ENCODE measurements at places on chromosomes 2 and 18.

GRCh38 chr2:74690571-74690970 lies 36.5 kb downstream of the SEMA4F start:
- DNase-seq, result peak; percentile 54

DNA sequence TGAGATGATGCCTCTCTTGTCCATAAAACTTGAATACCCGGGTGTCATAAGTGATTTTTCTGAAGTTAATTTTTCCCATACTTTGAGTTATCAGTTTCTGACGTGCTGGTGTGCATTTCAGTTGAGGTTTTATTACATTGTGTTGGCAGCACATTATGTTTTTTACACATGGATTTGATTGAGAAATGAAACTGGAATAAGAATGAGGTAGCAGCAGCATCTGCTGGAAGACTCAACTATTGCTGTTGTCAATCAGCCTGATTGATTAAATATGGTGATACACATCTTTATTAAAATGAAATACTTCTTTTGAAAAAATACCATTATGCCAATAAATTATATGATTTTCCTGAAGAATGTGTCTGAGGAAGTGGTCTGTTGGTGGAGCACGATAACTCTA lies 60.5 kb downstream of the INSIG2 start:
- DNase-seq, result no peak

- no peak for DNase-seq
Measured at GRCh38 chr2:98240786-98241398, 105.4 kb upstream of the CNGA3 start.

GRCh38 chr2:51722311-51722710 lies 690.4 kb upstream of the NRXN1 start:
- no peak for DNase-seq

- no peak for DNase-seq
Measured at GRCh38 chr2:49042488-49042887, 111.8 kb downstream of the FSHR start.

- no peak for DNase-seq
Measured at GRCh38 chr2:108629417-108629816, 89.9 kb upstream of the RANBP2 start.

GRCh38 chr18:75220551-75221355 lies 10.2 kb downstream of the TSHZ1 start:
- DNase-seq, result no peak

- DNase-seq, result no peak
Measured at GRCh38 chr2:140747665-140748064, 1383.2 kb downstream of the LRP1B start.

DNA sequence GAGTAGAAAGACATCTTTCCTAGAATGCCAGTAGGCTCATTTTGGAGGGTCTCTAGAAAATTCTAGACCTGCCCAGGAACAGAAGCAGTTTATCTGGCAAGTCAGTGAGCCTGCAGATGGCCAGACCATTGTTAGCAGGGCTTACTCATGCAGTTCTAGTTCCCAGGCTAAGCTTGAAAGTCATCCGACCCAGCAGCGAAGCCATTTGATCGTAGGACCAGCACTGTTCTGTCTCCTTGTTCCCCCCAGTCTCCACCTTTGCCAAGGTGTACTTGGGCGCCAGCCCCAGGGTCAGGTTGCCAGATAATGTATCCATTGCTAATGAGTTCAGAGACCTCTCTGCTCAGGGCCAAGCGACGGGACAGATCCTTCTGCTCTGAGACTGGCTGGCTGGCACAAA lies 70.1 kb downstream of the EPAS1 start:
- DNase-seq, result no peak

GRCh38 chr18:48006415-48007175 lies 76.1 kb upstream of the SMAD2 start:
- DNase-seq, result no peak

GRCh38 chr2:156456616-156457015 lies 20.4 kb downstream of the GPD2 start:
- DNase-seq, result no peak

GRCh38 chr2:186882511-186883071 lies 33.6 kb upstream of the ZSWIM2 start:
- DNase-seq, result no peak

GRCh38 chr18:28768791-28769768 lies 592.1 kb upstream of the CDH2 start:
- no peak for DNase-seq

- peak; percentile 46 for DNase-seq
Measured at GRCh38 chr2:96763511-96764252, 3.0 kb downstream of the CNNM4 start.

DNA sequence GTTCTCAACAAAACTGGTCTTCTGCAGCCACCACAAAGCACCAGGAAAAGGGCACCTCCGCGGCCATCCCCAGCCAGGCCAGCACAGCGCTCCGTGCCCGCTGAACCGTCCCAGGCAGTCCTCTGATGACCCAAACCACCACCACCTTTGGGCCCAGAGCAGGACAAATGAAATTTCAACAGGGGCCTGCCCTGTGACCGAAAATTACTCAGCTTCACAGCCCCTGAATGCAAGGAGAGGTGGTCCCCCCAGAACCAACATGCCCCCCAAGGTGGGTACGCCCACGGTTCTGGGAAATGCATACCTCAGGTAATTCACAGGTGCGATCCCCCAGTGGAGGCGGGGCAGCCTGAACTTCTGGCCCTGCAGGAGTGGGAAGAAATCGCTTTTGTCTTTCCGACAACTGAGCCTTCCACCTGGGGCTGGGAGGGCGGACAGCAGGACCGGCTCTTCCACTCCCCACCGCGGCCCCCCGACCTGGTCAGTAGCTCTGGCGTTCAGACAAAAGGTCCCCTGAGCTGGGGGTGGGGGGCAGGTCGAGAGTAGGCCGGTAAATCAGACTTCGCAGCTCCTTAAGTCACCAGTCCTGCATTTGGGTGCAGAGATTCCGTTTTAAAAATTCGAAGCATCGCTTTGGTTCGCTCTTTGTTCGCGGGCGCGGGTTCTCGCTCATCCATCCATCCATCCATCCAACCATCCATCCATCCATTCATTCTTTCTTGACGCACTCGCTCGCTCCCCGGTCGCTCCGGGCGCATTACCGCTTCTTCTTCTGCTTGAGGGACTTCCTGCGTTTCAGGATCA lies 1.4 kb downstream of the ARL4C start:
- peak; percentile 42 for DNase-seq

GRCh38 chr2:179953359-179953758 lies 53.7 kb downstream of the CWC22 start:
- no peak for DNase-seq

DNA sequence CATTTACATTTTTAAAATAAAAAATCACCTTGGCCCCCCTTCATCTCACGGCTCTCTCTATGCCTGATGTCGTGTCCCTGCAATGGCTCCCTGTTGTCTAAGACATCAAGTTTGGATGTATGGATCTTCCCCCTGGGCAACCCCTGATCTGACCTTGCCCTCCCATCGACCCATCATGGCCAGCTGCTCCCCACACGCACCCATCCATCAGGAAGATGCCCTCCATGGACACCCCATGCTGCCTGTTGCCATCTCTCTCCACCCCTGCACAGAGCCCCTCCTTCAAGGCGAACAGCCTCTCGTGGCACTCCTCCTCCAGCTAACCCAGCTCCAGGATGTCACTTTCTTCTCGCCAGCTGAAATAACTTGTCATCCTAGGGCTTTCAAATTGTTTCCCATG lies 59.5 kb downstream of the DPYSL5 start:
- no peak for DNase-seq

DNA sequence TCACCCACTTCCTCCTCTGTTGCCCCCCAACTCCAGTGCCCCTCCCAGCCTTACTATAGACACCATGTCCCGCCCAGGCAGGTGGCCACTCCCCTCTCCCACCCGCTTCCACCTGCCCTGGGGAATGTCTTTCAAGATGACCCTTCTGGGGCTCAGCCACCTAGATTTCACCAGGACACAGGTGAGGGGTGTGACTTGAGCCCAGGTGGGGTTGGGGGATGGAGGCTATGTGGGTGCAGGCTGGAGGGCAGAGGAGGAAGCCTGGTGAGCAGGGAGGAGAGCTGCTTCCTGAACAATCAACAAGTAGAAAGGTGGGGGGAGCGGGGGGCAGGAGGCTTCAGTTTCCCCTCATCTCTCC lies 8.7 kb downstream of the ADRA2B start:
- no peak for DNase-seq

DNA sequence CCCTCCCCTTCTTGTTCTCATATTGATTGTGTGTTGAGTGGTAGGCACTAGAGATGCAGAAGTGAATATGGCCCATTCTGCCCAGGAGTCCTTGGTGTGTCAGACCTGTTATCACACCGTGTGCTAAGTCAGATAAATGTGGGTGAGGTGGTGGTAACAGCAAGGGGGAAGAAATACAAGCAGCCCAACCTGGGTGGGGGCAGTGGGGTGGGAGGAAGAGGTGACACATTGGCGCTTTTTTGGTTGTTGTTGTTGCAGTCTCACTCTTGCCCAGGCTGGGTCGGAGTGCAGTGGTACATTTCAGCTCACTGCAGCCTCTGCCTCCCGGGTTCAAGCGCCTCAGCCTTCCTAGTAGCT lies 12.8 kb downstream of the B3GNT2 start:
- DNase-seq, result no peak

DNA sequence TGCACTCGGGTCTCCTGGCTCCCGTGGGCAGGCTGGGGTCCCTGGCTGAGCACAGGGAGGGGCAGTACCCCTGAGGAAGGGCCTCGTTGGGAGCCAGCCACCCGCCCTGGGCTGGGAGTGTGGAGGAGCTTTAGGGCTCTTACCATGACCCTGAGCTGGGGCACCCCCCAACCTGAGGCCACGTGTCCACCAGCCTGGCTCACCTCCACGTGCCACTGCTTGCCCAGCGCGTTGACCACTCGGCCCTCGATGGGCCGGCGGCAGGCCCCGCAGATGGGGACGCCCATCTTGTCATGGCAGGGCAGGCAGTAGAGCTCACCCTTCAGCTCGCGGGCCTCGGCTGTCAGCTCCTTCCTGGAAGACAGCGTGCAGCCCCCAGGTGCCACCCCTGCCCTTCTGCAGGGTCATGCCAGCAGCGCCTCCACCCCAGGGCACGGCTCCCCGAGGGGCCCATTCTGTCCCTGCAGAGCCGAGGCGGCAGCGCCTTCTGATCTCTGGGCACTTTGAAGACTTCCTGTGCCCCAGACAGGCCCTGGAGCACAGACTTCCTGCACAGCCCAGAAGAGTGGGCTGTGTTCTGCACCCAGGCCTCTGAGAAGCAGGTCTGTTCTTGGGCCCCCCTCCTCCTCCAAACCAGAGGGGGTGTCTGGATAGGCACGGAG lies 4.0 kb upstream of the GPR17 start:
- no peak for DNase-seq

GRCh38 chr2:124161542-124161941 lies 136.5 kb downstream of the CNTNAP5 start:
- no peak for DNase-seq

GRCh38 chr2:49426996-49427395 lies 272.7 kb upstream of the FSHR start:
- DNase-seq, result no peak

DNA sequence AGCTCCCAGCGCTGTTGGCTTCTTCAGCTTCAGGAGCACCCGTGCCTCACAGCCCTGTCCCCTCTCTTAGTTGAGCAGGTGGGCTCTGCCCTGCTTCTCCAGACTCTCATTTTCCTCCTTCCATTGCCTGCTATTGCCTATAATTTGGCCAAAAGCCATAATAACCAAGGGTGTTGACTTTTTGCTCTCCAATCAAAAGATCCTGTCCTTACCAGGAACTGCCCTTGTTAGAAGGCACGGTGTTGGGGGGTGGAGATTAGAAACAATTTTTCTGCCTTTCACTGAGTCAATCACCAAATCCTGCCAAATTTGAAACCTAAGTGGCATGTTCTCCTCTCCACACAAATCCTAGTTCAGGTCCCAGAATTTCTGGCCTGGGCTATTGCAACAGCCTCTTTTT lies 16.7 kb upstream of the PDIA6 start:
- no peak for DNase-seq

DNA sequence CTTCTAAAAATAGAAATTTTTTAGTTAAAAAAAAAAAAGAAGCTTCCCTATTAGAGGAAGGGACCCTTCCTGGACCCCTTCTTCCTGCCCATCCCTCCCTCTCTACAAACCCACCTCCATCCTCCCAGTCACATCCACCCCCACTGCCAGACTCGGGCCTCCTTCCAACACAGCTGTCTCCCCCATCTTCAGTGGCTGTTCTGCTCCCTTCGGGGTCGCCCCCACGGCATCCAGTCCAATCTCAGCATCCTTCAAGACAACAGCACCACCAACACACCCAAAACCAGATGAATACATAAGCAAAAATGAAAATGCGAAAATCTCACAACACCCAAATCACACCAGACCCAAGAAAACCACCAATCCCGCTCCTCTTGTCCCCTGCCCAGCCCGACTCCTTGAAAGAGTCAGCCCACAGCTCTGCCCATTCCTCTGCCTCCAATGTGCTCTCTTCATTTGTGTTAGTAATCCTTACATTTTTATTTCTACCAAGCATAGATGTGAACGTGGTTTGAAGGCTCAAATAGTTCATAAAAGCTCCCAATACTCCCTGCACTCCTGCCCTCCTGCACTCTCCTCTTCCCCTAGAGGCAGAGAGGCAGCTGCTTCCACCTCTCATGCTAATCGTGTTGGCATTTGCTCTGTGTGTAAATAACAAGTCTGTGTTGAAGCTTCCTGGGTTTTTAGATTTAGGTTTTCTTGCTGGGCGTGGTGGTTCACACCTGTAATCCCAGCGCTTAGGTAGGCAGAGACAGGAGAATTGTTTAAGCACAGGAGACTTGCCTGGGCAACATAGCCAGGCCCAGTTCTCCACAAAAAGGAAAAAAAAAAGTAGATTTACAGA lies 37.0 kb downstream of the MAL start:
- DNase-seq, result peak; percentile 23

GRCh38 chr2:63124850-63125249 lies 74.2 kb downstream of the OTX1 start:
- DNase-seq, result no peak

DNA sequence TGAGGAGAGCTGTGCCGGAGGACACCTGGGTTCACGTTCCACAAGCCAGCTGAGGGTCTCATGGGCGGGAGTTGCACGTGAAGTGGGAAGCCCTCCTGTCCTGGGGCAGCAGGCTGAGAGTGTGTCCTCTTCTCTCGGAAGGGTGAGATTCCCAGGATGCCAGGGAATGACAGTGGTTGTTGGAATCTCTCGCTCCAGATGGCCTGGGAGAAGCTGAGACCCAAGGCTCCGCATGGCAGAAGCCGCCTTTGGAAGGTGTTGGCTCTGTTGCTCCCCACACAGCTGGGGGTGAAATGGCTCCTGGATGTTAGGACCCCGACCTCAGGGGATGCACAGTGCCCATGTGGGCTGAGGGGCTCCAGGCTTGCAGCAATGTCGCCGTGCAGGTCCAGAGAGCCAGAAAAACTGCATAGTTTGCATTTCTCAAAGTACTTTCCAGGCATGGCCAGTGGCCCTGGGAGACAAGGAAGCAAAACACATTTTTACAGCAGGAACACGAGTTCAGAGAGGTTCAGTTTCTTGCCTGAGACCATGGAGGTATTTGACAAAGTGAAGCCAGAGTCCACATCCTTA lies 153.4 kb downstream of the TMEM18 start:
- no peak for DNase-seq

GRCh38 chr2:215437614-215438013 lies 1.7 kb upstream of the FN1 start:
- DNase-seq, result no peak

DNA sequence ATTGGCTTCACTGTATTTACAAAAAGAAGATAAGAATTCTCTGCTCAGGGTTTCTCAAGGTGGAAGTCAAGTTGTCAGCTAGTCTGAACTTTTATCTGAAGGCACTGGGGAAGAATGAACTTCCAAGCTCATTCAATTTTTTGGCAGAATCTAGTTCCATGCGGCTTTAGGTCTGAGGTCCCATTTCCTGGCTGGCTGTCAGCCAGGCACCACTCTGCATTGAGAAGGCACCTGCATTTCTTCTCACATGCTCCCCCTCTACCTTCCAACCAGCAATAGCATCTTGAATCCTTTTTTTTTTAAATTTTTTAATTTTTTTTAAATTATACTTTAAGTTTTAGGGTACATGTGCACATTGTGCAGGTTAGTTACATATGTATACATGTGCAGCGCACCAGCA lies 46.2 kb upstream of the RPE start:
- DNase-seq, result no peak

Data from NCI-H510A treated with DMSO at 0.1 percent for 48 hours (cell line).